ENCODE measurements at places on chromosomes 1 and 21.
A peak's percentile ranks its signal among the peaks of the same experiment; 100 is the strongest.

DNA sequence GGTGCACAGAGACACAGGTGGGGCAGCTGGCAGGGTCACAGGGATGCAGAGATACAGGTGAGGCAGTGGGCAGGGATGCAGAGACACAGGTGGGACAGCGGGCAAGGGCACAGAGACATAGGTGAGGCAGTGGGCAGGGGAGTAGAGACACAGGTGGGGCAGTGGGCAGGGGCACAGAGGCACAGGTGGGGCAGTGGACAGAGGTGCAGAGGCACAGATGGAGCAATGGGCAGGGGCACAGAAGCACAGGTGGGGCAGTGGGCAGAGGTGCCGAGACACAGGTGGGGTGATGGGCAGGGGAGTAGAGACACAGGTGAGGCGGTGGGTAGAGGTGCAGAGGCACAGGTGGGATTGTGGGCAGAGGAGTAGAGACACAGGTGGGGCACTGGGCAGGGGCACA, 117.3 kb upstream of the KLHDC7A start:
- no peaks in the 10 kb centered on the region for H3K36me3 ChIP-seq
- H3K27me3 ChIP-seq: peaks cover 19% of the 10 kb centered on the region
- no peak overlapping the region for H3K27ac ChIP-seq
- H3K4me1 ChIP-seq: no peaks in the 10 kb centered on the region
- H3K4me3 ChIP-seq: no peak overlapping the region

DNA sequence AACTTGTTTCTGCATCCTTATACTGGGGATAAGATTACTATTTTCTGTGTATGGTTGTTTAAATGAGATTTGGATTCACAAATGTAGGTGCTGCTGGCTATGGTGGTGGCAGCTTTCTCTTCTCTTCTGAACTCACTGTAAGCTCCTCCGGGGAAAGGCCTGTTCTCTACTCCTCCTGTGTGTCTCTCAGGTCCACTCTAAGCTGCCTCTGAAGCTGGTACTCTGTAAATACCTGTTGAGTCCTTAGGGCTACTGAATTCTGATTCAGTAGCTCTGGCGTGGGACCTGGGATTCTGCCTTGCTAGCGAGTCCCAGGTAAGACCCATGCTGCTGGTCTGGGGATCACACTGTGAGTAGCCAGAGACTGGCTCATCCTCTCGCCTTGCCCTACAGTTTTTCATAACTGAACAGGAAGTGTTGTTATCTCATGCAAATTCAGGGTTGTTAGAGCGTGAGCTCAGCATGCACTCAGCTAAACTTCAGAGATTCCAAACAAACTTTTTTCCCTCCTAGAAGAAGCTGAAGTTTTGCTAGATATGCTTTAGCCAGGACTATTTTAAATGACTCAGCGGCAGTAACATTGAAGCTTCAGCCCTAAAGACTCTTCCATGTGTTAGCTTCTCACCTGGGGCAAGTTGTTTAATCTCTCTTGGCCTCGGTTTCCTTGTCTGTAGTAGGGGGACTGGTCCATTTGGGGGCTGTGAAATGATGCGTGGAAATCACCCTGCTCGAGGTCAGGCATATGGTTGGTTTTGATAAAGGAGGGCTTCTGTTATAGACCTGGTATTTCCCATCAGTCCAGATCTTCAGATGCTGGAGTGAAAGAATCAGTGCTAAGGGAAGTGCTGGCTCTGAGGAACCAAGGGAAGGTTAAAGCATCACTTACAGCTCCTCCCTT, 271.5 kb upstream of the TMEM51 start:
- H3K27ac ChIP-seq: peak overlapping the region; percentile 18
- peak overlapping the region; percentile 39 for H3K4me3 ChIP-seq
- H3K4me1 ChIP-seq: peaks cover 12% of the 10 kb centered on the region
- no peaks in the 10 kb centered on the region for H3K36me3 ChIP-seq

- H3K4me1 ChIP-seq: no peaks in the 10 kb centered on the region
- peaks cover 14% of the 10 kb centered on the region for H3K27me3 ChIP-seq
- no peak for DNase-seq
- H3K4me3 ChIP-seq: no peak overlapping the region
- no peaks in the 10 kb centered on the region for H3K36me3 ChIP-seq
These were observed 149.2 kb downstream of the PSMG1 start for GRCh38 chr21:39033878-39034589.

- no peak overlapping the region for H3K27ac ChIP-seq
- no peaks in the 10 kb centered on the region for H3K36me3 ChIP-seq
- DNase-seq: no peak
- peaks cover 6% of the 10 kb centered on the region for H3K4me1 ChIP-seq
- no peaks in the 10 kb centered on the region for H3K27me3 ChIP-seq
These were observed 68.9 kb downstream of the LRIG2 start for GRCh38 chr1:113141650-113142473.

DNA sequence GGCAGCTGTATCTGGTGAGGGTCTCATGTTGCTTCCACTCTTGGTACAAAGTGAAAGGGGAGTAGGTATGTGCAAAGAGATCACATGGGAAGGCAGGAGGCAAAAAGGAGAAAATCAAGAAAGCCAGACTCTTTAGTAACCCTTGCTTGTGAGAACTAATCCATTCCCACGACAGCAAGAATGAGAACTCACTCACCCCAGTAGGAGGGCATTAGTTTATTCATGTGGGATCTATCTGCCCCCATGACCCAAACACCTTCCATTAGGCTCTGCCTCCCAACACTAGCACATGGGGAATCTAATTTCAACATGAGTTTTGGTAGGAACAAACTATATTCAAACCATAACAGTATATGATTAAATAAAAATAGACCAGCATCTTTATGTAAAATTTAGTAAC, 57.6 kb downstream of the ZNHIT6 start:
- H3K36me3 ChIP-seq: peaks cover 59% of the 10 kb centered on the region
- H3K27me3 ChIP-seq: no peaks in the 10 kb centered on the region
- H3K4me3 ChIP-seq: no peak overlapping the region
- no peak for DNase-seq
- H3K27ac ChIP-seq: no peak overlapping the region

DNA sequence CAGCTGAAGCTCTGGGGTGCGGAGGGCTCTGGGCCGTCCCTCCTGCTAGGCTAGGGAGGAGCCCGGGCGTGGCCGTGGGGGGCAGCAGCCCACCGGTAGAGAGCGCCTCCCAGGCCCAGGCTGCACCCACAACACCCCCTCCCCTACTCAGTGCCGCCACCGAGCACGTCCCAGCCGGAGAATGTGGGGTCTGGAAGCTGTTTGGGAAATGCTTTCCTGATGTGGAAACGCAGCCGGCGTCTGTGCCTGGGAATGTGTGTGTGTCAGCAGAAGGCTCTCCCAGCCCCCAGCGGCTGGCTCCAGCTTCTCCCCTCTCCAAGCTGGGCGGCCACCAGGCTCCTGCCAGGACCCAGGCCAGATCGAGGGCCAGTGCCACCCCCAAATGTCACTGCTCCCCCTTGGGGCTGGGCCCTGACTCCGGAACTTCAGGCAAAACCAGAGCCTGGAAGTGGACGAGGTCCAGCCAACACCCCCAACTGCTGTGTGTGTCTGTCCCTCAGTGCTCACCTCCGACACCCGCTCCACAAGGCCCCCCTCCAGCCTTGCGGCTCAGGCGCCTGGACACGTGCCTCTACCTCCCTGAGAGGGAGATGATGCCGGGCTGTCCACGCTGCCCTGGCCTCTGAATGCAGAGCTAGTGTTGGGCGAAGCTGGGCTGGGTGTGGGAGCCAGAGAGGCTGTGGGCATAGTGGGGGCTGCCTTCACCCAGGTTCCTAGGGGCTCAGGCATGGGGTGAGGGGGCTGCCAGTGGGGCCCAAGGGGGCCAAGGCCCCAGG, 74.7 kb downstream of the MEGF6 start:
- H3K4me1 ChIP-seq: peaks cover 2% of the 10 kb centered on the region
- H3K4me3 ChIP-seq: no peak overlapping the region
- H3K36me3 ChIP-seq: no peaks in the 10 kb centered on the region
- DNase-seq: no peak
- peaks cover 2% of the 10 kb centered on the region for H3K27me3 ChIP-seq

GRCh38 chr1:17441993-17442357, 2.5 kb upstream of the RCC2 start:
- no peak overlapping the region for H3K27ac ChIP-seq
- peaks cover under 1% of the 10 kb centered on the region for H3K4me1 ChIP-seq
- no peak for DNase-seq
- H3K36me3 ChIP-seq: peaks cover 2% of the 10 kb centered on the region

DNA sequence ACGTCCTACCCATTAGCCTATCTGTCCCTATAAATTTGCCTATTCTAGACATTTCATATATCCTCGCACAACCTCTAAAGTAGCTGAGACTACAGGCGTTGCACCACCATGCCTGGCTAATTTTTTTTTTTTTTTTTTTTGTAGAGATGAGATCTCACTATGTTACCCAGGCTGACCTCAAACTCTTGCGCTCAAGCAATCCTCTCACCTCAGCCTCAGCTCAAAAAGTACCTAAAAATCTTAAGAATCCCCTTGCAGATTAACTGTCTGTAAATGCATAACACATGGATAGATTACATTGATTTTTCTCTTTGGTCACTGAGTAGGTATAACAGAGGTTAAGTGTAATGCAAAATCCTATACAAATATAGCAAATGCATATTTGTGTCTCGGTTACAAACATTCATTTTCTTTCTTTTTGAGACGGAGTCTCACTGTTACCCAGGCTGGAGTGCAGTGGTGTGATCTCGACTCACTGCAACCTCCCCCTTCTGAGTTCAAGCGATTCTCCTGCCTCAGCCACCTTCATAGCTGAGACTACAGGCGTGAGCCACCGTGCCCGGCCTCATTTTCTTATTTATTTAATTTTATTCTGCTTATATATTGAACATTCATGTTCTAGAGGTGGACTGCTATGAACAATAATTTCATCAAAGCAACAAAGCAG, 2.3 kb downstream of the HORMAD1 start:
- no peaks in the 10 kb centered on the region for H3K27me3 ChIP-seq
- no peak overlapping the region for H3K4me3 ChIP-seq
- no peak for DNase-seq

DNA sequence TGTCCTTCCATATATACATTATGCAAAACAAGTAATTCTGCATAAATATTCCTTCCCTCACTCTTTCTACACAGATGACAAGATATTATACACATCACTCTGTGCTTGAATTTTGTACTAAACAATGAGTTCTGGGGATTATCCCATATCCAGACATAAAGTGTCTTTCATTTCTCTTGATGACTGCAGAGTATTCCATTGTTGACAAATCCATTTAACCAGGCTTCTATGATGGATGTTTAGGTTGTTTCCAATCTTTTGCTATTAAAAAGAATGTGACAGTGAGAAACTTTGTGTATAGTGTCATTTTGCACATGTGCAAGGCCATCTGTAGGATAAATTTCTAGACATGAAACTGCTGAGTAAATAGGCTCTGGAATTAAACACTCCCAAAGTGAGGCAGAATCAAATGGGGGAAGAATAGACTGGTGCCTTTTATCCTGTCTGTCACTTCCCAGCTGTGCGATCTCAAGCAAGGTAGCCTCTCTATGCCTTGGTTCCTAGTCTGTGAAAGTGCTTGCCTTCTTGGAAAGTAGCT, 29.9 kb upstream of the ATP2B4 start:
- no peak for DNase-seq
- H3K27ac ChIP-seq: no peak overlapping the region
- H3K4me1 ChIP-seq: peaks cover 7% of the 10 kb centered on the region
- peaks cover 11% of the 10 kb centered on the region for H3K27me3 ChIP-seq

DNA sequence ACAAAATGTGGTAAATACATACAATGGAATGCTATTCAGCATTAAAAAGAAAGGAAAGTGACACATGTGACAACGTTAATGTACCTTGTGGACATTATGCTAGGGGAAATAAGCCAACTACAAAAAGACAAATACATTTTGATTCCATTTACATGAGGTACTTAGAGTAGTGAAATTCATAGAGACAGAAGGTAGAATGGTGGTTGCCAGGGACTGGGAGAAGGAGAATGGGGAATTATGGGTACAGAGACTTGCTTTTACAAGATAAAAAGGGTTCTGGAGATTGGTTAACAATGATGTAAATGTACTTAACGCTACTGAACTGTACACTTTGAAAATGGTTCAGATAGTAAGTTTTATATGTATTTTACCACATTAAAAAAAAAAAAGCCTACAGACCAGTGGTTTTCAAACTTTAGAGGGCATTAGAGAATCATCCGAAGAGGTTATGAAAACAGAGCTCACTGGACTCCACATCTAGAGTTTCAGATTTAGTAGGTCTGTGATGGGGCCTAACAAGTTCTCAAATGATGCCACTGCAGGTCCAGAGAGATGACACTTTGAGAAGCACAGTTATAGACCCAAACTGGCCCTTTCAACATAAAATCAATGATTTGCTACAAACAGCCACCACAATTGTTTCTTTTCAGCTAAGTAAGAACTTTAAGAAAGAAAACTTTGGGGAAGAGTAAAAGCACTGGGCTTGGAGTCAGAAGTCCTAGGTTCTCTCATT, 9.6 kb upstream of the ADCY10 start:
- no peak overlapping the region for H3K27ac ChIP-seq
- peaks cover 7% of the 10 kb centered on the region for H3K4me1 ChIP-seq
- H3K27me3 ChIP-seq: no peaks in the 10 kb centered on the region
- H3K4me3 ChIP-seq: no peak overlapping the region
- DNase-seq: no peak

DNA sequence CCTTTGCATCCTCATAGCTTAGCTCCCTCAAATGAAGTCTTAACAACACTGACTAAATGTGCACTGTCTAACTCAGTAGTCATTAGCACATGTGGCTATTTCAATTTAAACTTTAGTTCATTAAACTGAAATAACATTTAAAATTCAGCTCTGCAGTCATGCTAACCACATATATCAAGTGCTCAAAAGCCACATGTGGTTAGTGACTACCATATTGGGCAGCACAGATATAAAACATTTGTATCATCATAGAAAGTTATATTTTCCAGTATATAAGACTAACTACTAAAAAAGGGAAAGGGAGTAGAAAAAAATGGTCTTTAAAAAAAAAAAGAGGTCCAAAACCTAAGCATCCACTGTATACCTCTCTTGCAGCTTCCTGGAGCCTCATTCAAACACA, 64.1 kb downstream of the SETD4 start:
- no peak overlapping the region for H3K4me3 ChIP-seq
- DNase-seq: no peak
- no peaks in the 10 kb centered on the region for H3K36me3 ChIP-seq
- H3K4me1 ChIP-seq: no peaks in the 10 kb centered on the region
- no peak overlapping the region for H3K27ac ChIP-seq

DNA sequence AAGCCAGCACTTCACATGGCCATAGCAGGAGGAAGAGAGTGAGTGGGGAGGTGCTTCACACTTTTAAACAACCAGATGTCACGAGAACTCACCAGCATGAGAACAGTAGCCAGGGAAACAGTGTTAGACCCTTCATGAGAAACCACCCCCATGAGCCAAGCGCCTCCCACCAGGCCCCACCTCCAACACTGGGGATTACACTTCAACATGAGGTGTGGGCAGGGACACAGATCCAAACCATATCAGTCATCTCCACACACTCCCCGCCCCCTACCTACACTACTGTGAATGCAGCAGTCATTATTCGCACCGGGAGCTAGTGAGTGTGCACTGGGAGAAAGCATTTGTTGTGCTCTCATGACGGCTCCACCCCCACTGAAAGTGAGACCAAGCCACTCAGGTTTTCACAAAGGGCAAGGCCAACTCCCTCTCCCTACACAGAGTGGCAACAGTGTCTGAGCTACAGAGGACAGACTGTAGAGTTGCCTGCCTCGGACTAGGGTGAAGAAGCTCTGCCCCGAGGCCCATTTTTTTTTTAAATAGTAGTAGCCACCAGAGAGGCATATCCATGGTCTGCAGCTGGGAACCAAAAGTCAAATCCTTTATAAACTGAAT, 125.6 kb downstream of the BARHL2 start:
- no peak for DNase-seq
- H3K27ac ChIP-seq: no peak overlapping the region
- peaks cover 4% of the 10 kb centered on the region for H3K27me3 ChIP-seq
- H3K4me1 ChIP-seq: no peaks in the 10 kb centered on the region
- H3K36me3 ChIP-seq: no peaks in the 10 kb centered on the region
